Left renal cortex interstitium (tissue), 4 donors: ENCODE measurements at places on chromosomes 3 and 15.

DNA sequence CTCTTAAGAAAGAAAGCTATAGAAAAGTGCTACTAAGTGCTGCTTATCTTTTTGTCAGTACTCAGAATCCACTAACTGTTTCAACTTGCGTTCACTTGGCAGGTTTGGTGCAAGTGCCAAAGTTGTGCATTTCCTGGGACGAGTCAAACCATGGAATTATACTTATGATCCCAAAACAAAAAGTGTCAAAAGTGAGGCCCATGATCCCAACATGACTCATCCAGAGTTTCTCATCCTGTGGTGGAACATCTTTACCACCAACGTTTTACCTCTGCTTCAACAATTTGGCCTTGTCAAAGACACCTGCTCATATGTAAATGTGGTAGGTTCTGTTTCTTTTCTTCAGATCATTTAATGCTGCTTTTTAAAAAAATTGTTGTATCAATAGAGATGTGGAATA, 32.6 kb downstream of the GYG1 start:
- no peak for DNase-seq

GRCh38 chr3:181703601-181704420, 7.9 kb upstream of the SOX2 start:
- no peak for DNase-seq

- no peak for DNase-seq
These were observed 74.6 kb downstream of the TGFBR2 start for GRCh38 chr3:30680789-30681648.

DNA sequence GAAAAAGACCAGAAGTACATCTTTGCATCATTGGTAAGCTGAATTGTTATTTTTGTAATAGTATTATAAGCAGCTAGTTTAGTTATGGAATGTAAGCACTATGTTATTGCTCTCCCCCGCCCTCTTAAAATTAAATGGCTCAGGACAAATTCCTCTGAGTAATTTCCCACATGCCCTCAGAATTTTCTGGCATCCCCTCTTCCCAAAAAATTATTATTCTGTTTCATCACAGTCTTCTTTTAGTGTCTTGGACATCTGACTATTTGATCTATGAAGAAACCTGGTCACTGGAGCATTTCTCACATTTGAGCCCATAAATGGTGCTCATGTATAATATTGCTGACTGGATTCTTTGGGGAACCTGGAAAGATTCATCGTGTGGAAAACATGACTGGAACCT, 68.3 kb downstream of the KLHL25 start:
- no peak for DNase-seq

GRCh38 chr3:17747174-17747889, 4.9 kb upstream of the TBC1D5 start:
- no peak for DNase-seq

GRCh38 chr3:71563827-71564226, 19.7 kb downstream of the FOXP1 start:
- no peak for DNase-seq

DNA sequence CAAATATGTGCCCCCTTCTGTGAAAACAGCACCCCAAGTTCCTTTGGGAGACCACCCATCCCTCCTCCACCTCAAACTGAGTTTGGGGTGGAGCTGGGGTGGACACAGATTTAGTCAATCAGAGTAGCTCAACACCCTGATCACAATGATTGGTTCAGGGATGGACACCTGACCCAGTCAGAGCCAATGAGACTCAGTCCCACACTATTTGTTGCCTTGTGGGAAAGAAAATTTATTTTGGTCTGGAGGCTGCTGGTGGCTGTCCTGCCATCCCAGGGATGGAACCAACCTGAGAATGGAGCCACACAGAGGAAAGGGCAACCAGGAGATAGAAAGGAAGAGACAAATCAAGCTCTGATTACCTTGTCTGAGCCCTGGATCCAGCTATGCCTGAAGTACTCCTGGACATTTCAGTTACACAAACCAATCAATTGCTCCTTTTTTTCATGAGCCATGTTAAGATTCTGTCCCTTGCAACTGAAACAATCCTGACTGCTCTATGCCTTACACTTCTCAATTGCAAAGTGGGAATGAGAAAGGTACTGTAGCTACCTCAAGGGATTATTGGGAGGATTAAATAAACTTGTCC, 10.6 kb downstream of the DNASE1L3 start:
- DNase-seq: no peak

GRCh38 chr15:83766339-83766738, 112.4 kb downstream of the ADAMTSL3 start:
- no peak for DNase-seq

- no peak for DNase-seq
These were observed 130.7 kb downstream of the ALCAM start for GRCh38 chr3:105497386-105497785.

DNA sequence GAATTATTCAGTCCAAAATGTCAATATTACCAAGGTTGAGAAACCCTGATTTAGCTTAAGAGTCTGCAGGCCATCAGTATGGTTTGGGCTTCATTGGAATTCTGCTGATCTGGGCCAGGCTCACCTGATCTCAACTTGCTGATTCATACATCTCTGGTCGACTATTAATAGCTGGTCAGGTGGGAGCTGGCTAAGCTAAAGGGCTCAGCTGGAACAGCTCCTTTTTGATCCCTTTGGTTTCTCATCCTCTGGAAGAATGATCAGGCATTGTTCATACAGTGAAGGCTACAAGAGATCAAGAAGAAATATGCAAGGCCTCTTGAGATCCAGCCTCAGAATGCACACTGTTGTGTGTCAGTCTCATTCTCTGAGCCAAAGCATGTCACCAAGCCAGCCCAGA, 123.3 kb upstream of the MME start:
- DNase-seq: no peak

DNA sequence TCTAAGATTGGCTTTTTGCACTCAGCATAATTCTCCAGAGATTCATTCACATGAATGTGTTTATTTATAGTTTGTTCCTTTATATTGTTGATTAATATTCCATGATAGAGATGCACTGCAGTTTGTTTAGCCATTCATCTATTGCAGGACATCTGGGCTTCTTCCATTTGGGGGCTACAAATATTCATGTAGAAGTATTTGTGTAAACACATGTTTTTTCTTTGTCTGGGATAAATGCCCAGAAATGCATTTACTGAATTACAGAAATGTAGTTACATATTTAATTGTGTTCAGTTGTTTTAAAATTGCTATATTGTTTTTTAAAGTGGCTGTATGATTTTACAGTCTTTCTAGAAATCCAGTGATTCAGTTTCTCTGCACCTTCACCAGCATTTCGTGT, 635.0 kb downstream of the ZIC1 start:
- DNase-seq: no peak

GRCh38 chr3:58063022-58063815, 55.0 kb downstream of the FLNB start:
- no peak for DNase-seq

DNA sequence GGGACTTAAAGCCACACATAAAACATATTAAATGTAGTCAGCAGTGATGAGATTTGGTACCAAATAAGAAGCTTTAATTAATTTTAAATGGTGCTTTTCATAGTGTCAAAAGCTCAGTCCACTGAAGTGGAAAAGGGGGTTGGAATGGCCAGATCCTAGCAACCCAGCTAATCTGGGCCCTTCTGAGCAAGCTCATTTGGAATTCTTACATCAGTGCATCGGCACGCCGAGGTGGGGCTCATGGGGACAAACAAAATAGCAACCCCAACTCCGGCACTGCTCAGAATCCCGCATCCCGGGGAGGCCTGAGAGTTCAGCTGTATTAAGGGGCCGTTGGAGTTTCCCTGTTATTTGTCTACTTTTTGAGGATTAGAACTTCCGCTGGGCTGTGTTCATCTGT, 526.4 kb downstream of the SOX2 start:
- no peak for DNase-seq

- DNase-seq: no peak
These were observed 280.5 kb downstream of the GAP43 start for GRCh38 chr3:115903843-115904242.

DNA sequence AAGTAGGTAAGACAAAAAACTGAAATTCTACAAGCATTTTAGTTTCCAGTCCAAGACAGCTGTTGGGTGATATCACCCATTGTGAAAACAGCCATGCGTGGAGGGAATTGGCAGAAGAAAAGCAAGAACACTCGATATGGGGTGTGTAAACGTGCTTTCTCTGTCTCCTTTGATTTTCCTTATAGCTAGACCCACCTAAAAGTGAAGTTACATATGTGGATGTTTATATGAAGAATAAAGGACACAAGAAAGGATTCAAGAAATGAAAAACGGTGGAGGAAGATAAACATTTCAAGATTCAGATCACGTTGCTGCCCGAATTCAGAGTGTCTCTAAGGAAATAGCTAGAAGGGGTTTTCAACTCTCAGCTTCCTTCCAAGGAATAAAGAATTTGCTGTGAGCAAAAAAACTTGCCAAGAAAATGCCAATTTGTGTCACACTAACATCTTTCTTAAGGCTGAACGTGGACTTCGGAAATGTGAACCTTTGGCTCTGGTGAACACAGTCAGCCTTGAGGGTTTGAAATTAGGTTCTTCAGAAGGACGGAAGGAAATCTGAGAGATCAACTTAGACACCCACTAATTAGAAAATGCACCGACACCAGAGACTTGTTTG, 269.0 kb upstream of the ADAMTS9 start:
- no peak for DNase-seq

- no peak for DNase-seq
These were observed 10.9 kb downstream of the PXYLP1 start for GRCh38 chr3:141242377-141243092.

- no peak for DNase-seq
These were observed 976.0 kb downstream of the ROBO1 start for GRCh38 chr3:78791753-78792152.

GRCh38 chr3:197542741-197543454, 12.9 kb downstream of the BDH1 start:
- DNase-seq: no peak

DNA sequence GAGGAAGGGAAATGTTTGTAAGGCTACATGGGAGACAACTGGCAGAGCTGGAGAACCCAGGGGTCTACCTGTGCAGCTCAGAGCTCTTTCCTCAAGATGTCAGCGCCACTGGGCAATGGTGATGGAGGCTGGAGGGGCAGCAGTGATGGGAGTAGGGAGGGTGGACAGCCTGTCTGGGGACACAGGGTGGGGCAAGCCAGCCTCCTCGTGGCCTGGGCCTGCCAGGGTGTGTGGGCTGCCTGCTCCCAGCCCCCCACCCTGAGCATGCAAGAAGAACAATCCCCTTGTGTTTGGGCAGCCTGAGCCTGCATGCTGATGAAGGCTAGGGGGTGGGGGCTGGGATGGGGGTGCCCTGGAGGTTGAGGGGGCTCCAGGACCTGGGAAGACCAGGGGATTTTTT, 1.2 kb downstream of the PCBP4 start:
- DNase-seq: no peak
